ENCODE measurements at places on chromosomes 5 and 9.

- no peak for DNase-seq
These were observed 186.0 kb downstream of the CEMIP2 start for GRCh38 chr9:71582347-71582746.

DNA sequence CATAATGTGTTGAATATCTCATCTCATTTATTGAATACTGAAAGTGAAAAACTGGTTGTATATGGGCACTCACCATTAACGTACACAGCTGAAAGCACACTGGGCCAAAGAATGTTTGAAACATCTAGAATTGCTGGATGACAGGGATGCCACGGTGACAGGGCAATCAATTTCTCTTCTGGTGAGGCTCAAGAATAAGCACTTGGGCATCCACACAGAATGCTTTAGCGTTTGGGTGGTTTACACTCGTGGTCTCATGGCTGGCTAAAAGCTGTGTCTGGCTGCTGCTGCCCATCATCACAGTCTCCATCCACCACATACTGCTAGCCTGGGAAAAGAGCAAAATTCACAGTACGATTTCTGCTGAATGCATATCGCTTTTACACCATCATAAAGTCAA lies 30.7 kb upstream of the IL31RA start:
- no peak for DNase-seq

DNA sequence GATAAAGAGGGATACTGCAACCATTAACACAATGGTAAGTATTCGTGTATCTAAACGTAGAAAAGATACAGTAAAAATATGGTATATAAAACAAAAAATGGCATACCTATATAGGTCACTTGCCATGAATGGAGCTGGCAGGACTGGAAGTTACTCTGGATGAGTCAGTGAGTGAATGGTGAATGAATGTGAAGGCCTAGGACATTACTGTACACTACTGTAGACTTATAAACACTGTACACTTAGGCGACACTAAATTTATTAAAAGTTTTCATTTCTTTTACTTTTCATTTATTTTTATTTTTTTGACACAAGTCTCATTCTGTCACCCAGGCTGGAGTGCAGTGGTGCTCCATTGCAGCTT lies 14.1 kb downstream of the TDRD7 start:
- DNase-seq: no peak

GRCh38 chr5:176809544-176810080 lies 747 bp upstream of the UNC5A start:
- DNase-seq: no peak

DNA sequence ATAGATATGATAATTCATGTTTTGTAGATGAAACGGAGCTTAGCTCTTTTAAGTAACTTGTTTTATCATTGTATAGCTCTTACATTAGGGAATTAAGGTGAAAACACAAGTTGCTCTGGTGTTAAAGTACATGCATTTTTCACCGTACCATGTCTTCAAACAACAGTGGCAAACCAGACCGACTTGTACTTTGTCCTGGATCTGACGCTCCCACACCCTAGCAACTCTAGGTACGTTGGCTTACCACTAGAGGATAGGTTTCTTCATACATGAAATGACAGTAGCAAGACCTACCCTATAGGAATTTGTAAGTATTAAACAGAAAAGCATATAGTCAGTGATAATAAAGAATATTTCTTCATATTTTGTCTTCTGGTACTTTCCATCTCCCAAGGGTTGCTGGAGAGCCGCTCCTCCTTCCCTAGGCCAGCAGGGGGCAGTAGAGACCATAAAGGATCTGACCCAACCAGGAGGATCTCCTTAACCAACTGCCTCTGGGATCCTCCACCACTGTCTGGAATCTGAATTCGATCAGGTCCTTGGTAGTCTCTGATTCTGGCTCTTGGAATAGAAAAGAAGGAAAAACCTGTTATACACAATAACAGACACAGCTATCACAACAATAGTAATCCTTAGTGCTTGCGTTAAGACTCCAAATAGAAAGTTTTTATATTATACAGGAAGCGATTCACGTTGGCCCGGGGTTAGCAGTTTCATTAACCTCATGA lies 136.7 kb downstream of the CAVIN4 start:
- DNase-seq: no peak

- no peak for DNase-seq
These were observed 290.5 kb upstream of the ITGA1 start for GRCh38 chr5:52497133-52497693.

- no peak for DNase-seq
These were observed 28.1 kb downstream of the ARHGAP26 start for GRCh38 chr5:142798099-142798770.

GRCh38 chr9:136996361-136997292 lies at the start of gene CLIC3:
TSS of gene CLIC3 (minus strand) at chr9:136996568. CDS start at chr9:136996543, 25 bp downstream.
- no peak for DNase-seq

DNA sequence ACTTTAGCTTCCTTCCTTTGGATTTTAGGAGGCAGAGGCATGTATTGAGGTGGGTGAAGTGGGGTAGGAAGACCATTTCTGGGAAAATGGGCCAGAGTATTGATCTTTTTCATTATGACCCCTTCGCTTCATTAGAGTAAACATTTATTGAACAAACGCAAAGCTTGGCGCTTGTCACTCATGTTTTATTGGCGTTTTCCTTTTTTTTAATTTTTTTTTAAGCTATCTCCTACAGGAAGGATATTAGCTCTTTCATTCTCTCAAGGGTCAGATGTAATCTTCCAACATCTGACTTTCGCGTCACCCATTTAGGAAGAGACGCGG lies 273 bp upstream of the SUB1 start:
- no peak for DNase-seq

DNA sequence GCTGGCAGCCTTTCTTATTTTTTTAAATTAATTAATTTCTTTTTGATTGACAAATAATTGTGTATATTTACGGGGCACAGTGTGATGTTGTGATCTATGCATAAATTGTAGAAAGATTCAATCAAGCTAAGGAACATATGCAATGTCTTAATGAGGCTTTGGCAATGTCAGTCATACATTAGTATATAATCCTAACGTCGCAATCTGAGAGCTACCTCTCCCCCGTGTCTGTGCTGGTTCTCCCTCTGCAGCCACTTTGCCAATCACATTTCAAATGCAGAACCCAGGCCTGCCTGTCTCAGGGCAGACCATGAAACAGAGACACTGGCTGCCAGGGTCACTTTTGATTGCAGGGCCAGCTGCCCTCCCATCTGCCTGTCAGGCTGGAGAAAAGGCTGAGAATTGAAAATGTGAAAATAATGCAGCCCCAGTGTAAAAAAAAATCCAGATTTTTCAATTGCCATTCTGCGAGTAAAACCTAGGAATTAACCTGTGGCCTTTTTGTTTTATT lies 56.3 kb downstream of the SLC24A2 start:
- DNase-seq: no peak

DNA sequence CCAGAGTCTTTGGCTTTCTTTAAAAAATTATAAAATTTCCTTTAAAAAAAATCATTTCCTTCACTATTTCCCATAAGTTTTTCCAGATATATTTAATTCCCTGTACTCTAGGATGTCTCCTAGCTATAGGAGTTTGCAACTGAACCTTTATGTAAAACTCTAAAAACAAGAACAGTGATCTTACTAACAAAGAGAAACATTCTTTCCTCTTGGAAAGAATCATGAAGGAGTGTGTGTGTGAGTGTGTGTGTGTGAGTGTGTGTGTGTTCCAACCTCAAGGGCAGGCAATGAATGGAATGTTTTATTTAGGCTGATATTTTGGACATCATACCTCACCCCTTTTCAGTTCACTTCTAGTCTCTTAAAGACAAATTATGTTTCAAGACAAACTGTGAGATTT lies 309.2 kb downstream of the CEMIP2 start:
- DNase-seq: no peak

All from stimulated activated CD8-positive, alpha-beta memory T cell treated with anti-CD3 and anti-CD28 coated beads, Interleukin-15, amount 100 ng/mL, for 4 hours (primary cell).